RKO (cell line): ENCODE measurements at places on chromosomes 5 and 9.
A peak's percentile ranks its signal among the peaks of the same experiment; 100 is the strongest.

DNA sequence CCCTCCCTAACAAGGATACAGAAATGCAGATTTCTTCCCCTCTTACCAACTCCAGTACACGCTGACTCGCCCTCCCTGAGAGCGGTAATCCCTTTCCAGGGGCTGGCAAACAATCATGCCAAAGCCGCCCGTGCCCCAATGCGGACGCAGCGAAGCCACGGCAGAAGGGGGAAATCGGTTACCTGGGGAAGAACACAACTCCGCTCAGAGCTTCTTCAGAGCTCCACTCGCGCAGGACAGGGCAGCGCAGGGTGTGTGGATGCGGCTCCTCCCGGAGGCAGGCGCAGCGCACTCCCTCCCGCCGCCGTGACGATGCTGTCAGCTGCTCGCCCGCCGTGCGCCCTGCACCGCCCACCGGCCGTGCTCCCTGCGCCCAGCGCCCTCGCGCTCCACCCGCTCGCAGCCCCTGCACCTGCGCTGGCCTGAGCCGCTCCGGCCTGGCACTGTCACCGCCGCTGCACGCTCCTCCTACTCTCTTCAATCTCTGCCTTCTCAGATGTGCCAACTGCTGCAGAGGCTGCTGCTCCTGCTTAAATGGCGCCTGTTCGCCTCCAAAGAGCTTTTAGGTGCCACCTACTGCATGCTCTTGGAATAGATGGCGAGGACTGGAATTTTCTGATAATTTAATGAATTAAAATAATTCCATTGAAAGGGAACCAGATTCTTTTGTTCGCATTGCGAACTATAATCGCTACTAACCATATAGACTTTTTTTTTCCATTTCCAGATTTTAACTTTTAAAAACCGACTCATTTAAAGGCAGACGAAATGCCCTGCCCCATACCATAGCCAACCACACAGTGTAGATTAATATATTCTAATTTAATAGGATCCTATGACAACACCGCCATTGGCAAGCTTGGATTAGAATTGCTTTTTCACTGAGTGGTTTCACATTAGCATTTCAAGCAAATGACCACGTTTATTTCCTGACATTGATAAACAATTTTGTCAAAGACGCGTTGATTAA is at the start of gene DIRAS2:
DIRAS2 (minus strand) TSS at position 255 of the 970 bp plus-strand sequence. CDS start 28,997 bp downstream, outside the sequence.
- DNase-seq, result no peak

DNA sequence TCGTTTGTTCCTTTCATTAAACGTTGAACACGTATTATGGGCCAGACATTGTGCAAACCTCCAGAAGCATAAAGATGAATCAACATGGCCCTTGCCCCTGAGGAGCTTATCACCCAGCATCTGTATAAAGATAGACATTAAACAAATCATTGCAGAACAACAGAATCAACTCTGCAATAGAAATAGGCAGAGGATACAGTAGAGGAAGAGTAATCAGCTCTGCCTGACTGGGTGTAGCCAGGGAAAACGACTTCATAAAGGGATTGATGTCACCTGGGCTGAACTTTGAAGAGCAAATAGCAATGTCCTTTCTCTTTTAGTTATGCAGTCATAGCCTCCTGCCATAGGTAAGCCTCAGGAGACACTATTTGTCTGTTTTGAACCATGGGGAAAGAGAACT is 13.4 kb downstream of the RGS7BP start:
- no peak for DNase-seq

DNA sequence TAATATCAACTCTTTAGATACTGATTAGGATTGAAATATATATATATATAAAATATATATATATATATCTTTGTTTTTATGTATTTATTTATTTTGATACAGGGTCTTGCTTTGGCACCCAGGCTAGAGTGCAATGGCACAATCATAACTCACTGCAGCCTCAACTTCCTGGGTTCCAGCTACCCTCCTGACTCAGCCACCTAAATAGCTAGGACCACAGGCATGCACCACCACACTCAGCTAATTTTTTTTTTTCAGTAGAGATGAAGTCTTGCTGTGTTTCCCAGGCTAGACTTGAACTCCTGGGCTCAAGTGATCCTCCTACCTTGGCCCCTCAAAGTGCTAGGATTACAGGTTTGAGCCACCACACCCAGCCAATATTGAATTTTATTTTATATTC is 20.6 kb upstream of the CDH6 start:
- no peak for DNase-seq

GRCh38 chr5:4576161-4576748 is 563.9 kb upstream of the ADAMTS16 start:
- DNase-seq, result no peak

- DNase-seq, result no peak
These were observed 63.7 kb upstream of the CACNA1B start for GRCh38 chr9:137813651-137814415.

DNA sequence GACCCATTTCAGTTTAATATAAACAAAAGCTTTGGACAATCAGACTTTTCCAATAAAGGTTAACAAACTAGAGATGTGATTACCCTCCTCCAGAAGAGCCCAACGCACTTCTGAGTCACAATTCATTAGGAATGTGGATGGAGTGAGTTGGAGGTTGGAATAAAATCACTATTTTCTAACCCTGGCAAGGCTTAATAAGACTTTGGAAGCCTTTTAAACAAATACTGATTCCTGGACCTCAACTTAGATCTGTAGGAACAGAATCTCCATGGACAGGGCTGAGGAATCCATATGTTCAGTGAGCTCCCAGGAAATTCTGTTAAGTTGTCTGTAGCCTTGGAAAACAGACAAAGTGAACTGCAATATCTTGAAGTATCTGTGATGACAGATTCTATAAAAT is 233.5 kb upstream of the ELL2 start:
- no peak for DNase-seq

GRCh38 chr9:68844631-68845612 is 139.9 kb downstream of the PIP5K1B start:
- peak; percentile 1 for DNase-seq

DNA sequence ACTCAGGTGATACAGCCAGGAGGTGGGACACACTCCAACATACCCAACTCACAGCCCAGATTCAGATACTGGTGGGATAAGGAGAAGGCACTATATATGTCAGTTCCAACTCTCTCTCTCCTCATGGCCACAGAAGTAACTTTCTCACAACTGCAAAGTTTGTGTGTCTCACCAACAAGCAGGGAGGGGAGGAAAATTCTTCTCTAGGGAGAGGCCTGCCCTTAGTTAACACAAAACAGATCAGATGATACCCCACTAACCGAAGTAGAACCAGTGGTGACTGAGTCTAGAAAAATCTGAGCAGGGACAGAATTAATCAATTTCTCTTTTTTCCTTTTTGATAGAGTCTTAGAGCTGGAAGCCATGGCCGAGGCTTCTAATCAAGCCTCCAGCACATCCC is 133.1 kb downstream of the ADAMTS12 start:
- no peak for DNase-seq

DNA sequence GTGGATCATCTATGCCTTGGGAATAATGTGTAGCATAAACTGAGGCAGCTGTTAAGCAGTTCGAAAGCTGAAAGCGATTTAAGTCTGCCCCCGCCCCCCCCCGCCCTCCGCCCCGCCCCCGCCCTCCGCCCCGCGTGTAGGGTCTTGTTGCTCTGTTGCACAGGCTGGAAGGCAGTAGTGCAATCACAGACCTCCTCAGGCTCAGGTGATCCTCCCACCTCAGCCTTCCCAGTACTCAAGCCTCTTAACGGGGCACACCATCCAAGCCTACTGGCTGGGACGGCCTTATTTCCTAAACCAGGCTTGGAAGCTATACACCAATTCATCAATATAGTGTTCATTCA is 945 bp downstream of the ANKDD1B start:
- no peak for DNase-seq

- no peak for DNase-seq
These were observed 21.5 kb upstream of the GPR21 start for GRCh38 chr9:123011878-123012528.

GRCh38 chr5:176653401-176654385 is 6.4 kb downstream of the TSPAN17 start:
- peak; percentile 77 for DNase-seq
